ENCODE measurements at places on chromosomes 16 and 17.

DNA sequence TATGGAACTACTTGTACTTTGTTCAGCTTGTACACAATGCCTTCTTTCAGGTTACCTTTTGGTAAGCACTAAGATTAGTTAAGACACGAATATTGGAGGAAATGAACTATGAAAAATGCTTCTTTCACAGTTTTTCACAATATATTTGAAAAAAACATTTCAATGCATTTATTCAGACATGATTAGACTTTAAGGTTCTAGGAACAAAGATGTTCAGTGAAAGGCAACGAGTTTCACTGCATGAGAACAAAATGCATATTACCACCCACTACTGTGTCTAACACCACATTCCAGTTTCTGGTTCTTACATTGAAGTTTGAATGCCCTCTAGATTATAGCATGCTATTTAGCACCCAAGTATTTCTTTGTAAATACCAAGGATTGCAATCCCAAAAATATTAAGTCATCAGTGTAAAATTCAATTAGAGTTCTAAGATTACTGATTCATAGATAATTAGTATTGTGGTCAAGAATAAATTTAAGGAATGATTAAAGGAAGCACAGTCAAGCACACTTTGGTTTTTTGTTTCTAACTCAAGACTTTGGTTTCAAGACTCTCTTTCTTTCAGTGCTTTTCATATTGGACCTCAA is 261.7 kb downstream of the CEP112 start:
- no peak for DNase-seq

- DNase-seq, result no peak
Observed at GRCh38 chr17:43714465-43715149, 44.0 kb downstream of the SOST start.

- no peak for DNase-seq
Observed at GRCh38 chr17:2634361-2634960, 41.0 kb downstream of the PAFAH1B1 start.

DNA sequence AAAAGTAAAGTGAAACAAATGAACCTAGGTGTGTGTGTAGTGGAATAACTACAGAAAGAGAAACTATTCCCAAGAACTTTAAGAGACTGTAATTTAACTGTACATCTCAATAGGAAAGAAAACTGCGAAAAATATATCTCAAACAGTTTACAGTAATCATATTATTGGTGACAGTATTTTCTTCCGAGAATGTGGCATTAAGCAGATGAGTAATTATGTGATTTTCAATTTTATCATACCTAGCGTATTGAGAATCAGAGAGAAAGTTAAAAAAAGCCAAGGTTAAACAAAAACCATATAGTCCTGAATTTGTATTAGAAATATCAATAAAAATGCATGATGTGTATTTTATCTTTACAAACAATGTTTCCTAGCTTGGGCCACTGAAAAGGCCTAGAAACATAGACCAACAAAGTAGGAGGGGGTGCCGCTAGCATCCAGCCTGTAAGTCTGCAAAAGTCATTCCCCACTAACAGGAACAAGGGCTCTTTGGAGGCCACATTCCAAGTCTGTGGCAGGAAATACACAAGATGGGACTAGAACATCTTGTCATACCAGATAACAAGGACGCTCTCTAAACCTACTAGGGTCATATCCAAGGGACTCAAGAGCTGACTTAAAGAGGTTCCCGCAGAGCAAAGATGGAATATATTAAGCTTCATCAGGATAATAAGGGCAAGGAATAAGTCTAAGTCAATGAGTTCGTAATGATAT is 20.5 kb downstream of the RNF157 start:
- no peak for DNase-seq

DNA sequence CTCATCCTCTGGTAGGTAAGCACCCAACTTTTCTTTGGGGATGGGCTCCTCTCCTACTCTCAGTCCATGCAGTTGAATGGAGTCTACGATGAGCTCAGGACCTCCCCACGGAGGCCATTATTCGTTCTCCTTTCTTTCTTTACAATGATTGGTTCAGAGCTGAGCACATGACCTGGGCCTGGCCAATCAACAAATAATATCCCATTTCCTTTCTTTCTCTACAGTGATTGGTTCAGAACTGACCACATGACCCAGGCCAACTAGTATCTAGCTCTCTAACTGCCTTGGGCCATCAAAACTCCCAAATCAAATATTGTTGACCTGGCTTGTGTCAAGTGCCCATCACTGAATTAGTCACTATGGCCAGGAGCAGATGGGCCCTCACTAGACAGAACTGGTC is 129.2 kb downstream of the USP31 start:
- DNase-seq, result no peak

DNA sequence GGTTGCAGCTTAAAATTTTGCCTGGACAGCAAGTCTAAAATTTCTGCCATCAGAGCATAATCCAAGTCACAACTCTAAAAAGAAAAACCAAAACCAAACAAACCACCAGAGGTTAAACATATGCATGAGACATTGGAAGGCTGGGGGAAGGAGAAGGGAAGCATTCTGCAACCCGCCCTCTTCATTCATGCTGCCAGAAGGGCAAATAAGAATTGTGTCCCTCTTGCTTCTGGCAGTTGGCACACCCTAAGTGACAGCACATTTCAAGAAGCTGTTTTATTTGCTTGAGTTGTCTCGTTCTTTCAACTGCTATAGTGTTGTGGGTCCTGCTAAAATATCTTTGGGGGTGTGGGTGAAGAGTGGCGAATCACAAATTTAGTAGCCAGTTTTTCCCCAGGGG is 99.6 kb downstream of the SKAP1 start:
- DNase-seq, result no peak
